ENCODE measurements at places on chromosomes 13 and 19.

DNA sequence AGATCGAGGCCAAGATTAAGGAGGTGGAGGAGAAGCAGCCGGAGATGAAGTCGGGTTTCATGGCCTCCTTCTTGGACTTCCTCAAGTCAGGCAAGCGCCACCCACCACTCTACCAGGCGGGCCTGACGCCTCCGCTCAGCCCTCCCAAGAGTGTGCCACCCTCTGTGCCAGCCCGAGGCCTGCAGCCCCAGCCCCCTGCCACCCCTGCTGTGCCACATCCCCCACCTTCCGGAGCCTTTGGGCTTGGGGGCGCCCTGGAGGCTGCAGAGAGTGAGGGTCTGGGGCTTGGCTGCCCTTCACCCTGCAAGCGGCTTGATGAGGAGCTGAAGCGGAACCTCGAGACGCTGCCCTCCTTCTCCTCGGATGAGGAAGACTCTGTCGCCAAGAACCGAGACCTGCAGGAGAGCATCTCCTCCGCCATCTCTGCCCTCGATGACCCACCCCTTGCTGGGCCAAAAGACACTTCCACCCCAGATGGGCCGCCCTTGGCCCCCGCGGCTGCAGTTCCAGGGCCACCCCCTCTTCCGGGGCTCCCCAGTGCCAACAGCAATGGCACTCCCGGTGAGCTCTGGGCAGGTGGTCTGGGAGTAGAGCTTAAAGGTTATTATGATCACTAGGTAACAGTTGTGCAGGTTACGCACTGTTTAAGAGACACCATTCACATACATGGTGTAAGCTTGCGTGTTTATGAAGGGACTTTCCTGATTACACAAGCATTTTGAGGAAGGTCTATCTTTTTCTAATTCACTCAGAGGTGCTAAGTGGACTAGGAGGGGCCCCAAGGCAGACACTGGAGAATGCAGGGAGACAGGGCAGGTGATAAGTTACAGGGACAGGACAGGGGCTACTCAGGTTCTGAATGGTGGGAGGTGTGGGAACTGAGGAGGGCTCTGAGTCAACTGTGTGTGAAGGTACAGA lies 8.7 kb downstream of the PRR12 start:
- no peak for DNase-seq

DNA sequence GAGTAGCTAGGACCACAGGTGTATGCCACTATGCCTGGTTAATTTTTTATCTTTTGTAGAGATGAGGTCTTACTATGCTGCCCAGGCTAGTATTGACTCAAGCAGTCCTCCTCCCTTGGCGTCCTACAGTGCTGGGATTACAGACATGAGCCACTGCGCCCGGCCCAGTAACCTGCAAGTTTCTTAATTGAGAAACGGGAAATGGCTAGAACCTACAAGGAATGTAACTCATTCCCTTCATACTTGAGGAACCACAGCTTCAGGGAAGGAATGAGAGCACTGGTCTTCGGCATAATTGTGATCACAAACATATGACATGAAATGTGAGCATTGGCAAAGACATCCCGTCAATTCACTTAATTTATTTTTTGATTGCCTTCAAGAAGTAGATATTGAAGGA lies 157.0 kb downstream of the KLF5 start:
- no peak for DNase-seq

GRCh38 chr13:80082396-80083080 lies 258.4 kb downstream of the SPRY2 start:
- DNase-seq, result no peak

DNA sequence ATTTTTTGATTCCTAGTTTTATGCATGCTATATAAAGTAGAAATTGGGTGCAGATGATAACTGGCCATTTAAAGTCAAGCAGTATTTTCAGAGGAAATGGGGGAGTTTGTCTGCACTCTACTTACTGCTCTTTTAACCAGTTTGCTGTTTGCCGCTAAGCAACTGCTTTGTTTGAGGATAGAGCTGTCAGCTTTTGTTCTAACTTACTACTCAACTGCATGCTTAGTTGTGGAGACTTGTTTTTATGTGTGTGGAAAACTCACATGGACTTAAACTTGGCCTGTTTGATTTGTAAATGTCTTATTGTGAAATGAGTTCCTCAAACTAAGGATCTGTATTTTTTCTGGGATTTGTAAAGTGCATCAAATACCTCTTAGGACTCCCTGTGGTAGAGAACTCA lies 591.1 kb downstream of the PCDH9 start:
- no peak for DNase-seq

GRCh38 chr19:51689751-51690453 lies 3.2 kb upstream of the SPACA6 start:
- DNase-seq, result no peak

DNA sequence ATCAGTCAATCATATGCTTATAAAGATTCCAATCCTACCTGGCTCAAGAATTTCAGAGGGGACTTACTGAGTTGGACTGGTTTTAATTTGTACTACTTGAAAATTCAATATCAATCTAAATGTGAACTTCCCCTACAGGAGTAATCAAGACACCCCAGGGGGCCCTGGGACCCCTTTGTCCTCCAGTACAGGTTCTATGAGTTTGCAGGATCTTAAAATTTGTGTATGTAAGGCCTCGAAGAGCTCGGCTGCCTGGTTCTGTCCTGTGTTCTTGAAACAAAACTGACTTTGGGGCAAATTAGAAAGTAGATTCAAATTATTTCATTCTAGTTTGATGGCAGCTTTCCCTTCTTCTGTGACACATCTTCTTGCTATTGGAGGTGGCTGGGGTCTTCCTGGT lies 261.3 kb downstream of the KCNRG start:
- DNase-seq, result no peak

- DNase-seq, result no peak
These were observed 1.5 kb upstream of the NRTN start for GRCh38 chr19:5803441-5803751.

GRCh38 chr13:71632721-71633120 lies 234.3 kb downstream of the DACH1 start:
- no peak for DNase-seq

DNA sequence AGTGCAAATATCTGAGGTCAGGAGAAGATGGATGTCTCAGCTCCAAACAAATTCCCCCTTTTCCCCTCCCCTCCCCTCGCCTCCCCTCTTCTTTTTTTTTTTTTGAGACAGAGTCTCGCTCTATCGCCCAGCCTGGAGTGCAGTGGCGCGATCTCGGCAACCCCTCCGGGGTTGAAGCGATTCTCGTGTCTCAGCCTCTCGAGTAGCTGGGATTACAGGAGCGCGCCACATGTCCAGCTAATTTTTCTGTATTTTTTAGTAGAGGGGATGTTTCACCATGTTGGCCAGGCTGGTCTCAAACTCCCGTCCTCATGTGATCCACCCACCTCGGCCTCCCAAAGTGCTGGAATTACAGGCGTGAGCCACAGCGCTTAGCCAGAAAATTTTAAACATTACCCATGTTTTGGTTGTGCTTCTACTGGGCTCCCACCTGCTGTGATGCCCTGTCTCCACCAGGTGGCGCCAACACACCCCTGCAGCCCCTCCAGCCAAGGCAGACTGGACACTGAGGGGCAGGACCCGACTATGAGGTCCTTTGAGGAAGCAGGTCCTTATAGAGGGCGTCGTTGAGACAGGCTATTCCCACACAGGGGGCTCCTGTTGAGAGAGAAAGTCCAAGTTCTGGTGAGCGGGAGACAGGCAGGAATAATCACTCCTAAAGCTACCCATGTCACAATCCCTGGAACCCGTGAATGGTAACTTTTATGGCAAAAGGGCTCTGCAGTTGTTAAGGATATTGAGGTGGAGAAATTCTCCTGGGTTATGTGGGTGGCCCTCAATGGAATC lies 6.3 kb downstream of the ERICH4 start:
- peak; percentile 60 for DNase-seq

GRCh38 chr19:10189616-10190015 lies 5.1 kb downstream of the DNMT1 start:
- DNase-seq, result no peak

GRCh38 chr13:87907202-87907601 lies 236.0 kb downstream of the SLITRK5 start:
- no peak for DNase-seq

DNA sequence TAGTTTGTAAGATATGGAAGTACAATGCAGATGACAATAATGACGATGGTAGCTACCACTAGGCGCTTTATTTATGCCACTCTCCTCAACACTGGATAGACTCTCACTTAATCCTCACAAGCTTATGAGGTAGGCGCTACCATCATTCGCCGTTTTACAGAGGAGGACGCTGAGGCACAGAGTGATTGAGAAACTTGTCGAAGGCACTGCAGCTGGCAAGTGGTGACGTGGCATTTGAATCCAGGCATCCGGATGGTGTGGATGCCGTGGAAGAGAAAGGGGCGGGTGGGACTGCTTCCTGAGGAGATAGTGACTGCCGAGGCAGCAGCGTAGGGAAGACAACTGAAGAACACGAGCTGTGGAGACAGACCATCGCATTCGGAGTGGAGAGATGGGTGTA lies 1.3 kb upstream of the RPS9 start:
- no peak for DNase-seq

DNA sequence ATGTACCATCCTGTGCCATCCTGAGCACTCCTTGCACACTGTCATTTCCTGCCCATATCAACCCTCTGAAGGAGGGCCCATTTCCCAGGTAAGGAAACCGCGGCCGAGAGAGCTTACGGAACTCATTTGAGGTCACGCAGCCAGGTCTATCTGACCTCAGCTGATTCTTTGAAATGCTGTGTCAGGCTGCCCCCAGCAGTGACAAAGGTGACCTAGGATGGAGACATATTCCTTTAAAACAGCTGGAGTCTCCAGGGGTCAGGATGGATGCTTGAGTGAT lies 42.2 kb upstream of the VSTM2B start:
- DNase-seq, result no peak

- no peak for DNase-seq
These were observed 3.3 kb downstream of the MBD3L1 start for GRCh38 chr19:8835446-8835845.

DNA sequence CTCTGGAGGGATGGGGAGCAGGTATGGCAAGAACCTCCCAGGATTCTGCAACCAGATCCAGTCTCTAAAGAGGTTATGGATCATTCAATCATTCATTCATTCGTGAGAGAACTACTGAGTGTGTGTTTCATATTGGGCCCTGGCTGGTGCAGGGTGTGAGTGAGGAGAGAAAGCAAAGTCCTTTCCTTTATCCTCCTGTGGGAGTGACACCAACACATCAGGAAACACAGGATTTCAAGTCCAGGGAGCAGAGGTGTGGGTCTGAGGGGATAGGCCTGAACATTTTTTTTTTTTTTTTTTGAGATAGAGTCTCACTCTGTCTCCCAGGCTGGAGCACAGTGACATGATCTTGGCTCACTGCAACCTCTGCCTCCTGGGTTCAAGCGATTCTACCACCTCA lies 3.3 kb downstream of the CEACAM1 start:
- DNase-seq, result no peak

GRCh38 chr13:97438856-97439595 lies 5.1 kb downstream of the RAP2A start:
- no peak for DNase-seq

- DNase-seq, result no peak
These were observed 13.4 kb downstream of the ITGBL1 start for GRCh38 chr13:101465877-101466276.

- DNase-seq, result no peak
These were observed 190.6 kb downstream of the MZT1 start for GRCh38 chr13:72536714-72537394.

GRCh38 chr13:98575009-98575903 lies 1.7 kb downstream of the STK24 start:
- no peak for DNase-seq

DNA sequence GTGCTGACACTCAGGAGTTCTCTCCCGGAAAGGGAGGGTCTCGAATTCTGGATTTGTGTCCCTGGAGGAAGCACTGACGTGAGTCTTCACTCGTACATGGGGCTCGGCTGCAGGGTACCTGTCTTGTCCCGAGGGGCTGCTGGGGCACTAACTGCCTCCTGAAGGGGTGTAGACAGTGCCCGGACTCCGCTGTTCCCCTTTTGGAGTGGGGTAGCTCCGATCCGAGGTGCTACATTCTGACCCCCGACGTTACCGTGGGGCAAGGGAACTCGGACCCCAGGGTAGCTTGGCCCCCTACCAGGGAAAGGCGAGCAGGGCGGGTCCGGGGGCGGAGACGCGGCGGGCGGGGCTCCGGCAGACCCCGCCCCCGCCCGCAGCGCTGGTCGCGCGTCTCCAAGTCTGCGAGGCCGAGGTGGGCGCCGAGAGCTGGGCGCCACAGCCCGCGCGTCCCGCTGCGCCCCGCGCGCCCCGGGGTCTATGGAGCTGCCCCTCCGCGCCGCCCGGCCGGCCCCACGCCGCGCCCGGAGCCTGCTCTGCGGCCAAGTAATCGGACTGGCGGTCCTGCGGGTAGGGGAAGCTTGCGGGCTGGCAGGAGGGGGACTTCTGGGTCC lies at the start of gene NPAS1:
Gene NPAS1 (plus strand): TSS at position 407 of the 611 bp plus-strand sequence. CDS start 1,211 bp downstream, outside the sequence.
- DNase-seq, result no peak

- peak; percentile 28 for DNase-seq
These were observed 106.8 kb upstream of the SPATA13 start for GRCh38 chr13:24053519-24054251.

GRCh38 chr19:51742789-51743188 lies 8.9 kb downstream of the FPR1 start:
- DNase-seq, result no peak

GRCh38 chr13:39144941-39145533 lies 106.8 kb downstream of the NHLRC3 start:
- DNase-seq, result no peak

DNA sequence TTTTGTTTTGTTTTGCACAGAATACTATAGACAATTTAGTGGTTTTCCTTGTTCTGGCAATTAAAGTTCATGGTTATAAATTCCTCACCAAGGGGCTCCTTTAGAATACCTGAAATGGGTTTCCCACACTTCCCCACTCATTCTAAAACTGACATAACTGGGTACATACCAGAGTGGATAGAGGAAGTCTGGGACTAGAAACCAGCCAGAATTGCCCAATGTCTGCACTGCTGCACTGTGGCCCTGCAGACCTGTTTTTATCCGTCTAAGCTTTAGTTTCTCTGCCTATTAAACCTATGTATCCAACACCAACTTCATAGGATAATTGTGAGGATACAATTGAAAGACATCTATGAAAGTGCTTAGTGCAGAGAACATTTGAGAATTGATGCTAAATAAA lies 498.6 kb downstream of the KCTD12 start:
- no peak for DNase-seq

DNA sequence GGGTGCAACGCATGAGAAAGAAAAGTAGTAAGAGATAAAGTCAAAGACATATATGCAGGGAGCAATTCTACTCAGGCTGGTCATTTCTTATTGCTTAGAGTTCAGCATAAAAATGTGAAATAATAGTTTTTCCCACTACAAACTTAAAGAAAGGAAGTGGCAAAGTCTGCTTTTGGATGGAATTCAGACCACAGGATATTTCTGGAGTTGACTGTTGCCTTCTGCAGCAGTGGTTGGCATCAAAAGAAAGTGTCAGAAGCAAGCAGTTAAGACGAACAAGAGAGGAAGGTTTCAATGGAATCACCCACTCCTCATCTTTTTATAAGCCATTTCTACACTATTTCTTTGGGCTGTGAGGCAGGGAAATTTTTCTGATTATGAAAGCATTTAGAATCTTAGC lies 36.2 kb upstream of the TRPC4 start:
- no peak for DNase-seq

- no peak for DNase-seq
These were observed 30.8 kb upstream of the IGFL1 start for GRCh38 chr19:46198756-46199155.

GRCh38 chr19:16850133-16850532 lies 20.9 kb downstream of the SIN3B start:
- no peak for DNase-seq
